T-helper 9 cell (primary cell): ENCODE measurements at places on chromosomes 16 and 17.

- DNase-seq: no peak
Observed at GRCh38 chr16:29844575-29845331, 18.3 kb downstream of the CDIPT start.

DNA sequence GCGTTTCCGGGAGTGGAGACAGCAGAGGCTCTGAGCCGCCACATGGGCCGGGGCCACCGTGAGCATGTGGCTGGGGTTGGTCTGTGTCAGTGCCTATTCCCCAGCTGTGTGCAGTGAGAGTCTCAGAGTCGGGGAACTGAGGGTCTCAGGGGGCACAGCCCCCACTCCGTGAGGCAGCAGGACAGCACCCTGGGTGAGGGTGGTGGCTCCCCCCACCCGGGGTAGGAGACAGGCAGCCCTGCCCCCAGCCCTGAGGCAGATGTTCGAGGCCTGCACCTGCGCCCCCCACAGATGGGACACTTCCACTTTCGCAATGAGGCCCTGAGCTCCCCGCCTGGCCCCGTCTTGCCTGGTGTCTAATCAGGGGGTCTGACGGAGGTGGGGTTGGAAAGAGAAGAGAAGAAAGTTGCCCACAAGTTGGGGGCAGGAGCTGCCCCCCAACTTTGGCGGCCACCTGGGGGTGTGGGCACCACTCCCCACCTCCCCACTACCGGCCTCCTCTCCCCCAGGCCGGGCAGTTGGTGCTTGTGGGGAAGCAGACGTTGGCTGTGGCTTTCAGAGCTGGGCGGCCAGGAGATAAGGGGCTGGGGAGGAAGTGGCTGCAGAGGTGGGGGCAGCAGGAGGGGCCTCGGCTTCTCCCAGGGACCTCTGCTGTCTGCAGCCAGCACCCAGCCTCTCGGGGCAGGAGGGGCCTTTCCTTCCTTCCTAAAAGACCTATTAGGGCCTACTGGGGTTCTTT is 1.8 kb upstream of the CBFA2T3 start:
- DNase-seq: no peak

- DNase-seq: peak; percentile 45
Observed at GRCh38 chr17:31008374-31009041, 37.7 kb downstream of the RNF135 start.

- no peak for DNase-seq
Observed at GRCh38 chr16:1809281-1809801, 15.8 kb upstream of the IGFALS start.

DNA sequence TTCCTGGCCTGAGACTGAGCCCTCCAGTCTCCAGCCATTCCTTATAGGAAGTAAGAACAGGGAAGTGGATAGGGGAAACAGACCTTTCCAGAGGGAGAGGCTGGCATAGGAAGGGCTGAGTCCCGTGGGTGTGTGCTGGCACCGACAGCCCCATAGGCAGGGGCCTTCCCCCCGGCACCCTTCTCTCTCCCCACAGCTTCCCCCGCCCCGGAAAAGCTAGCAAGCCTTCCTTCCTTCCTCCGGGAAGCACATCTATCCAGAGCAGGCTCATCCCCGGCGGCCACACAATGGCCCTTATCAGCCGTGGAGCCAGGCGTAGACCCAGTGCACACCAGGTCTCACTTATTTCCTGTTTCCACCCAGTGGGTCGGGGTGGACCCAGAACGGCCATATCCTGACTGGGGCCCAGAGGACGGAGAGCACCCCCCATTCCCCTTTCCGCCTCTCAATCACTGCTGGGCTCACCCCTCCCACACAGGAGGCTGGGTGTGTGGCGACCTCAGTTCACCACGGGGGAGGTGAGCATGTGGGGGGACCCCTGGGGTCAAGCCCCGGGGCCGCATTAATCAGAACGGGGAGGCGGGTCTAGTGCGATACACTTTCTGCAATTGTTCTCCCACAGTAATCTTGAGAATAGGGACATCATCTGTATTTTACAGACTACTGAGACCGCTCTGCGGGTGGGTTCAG is 950 bp upstream of the MYO1C start:
- no peak for DNase-seq

- DNase-seq: no peak
Observed at GRCh38 chr17:62085511-62086408, 20.7 kb upstream of the MED13 start.

- no peak for DNase-seq
Observed at GRCh38 chr17:58311429-58311894, 17.1 kb downstream of the TSPOAP1 start.

DNA sequence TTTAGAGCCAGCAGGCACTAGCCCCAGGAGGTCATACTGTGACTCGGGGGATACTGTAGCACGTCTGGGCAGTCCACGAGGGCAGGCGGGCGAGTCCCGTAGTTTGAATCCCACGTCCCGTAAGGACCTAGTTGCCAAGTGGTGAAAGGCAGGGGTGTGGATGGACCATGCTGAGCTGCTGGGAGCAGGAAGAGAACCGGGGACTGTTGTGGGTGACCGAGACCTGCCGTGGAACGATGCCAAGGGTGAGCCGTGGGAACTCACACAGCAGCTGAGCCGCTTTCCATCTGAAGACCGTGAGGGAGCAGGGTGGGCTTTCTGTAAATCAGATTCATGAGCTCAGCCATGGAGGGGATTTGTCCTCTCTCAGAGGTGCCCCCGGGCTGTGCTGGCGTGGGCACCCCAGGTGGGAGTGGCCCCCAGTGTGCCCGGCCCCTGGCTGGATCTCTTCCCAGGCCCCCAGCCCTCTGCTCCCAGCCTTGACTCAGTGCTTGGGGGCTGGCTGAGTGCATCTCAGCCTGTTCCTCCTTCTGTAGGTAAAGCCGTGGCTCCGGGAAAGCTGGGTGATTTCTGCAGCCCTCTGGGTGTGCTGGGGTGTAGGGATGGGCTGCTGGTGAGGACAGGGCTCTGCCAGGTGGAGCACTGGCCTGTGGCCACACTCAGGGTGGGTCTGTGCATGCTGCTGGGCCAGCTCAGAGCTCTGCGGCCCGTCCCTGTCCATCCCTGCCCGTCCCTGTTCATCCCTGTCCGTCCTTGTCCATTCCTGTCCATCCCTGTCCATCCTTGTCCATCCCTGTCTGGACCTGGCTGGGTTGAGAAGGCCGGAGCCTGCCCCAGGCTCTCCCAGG is 13.6 kb downstream of the ASPSCR1 start:
- no peak for DNase-seq

GRCh38 chr17:72430611-72431432 is 310.0 kb downstream of the SOX9 start:
- DNase-seq: no peak

GRCh38 chr17:49523706-49524472 is 28.8 kb downstream of the NGFR start:
- DNase-seq: no peak

GRCh38 chr17:44269535-44270240 is 1.8 kb upstream of the SLC4A1 start:
- DNase-seq: no peak

GRCh38 chr17:43772877-43773648 is 5.7 kb downstream of the DUSP3 start:
- DNase-seq: no peak

DNA sequence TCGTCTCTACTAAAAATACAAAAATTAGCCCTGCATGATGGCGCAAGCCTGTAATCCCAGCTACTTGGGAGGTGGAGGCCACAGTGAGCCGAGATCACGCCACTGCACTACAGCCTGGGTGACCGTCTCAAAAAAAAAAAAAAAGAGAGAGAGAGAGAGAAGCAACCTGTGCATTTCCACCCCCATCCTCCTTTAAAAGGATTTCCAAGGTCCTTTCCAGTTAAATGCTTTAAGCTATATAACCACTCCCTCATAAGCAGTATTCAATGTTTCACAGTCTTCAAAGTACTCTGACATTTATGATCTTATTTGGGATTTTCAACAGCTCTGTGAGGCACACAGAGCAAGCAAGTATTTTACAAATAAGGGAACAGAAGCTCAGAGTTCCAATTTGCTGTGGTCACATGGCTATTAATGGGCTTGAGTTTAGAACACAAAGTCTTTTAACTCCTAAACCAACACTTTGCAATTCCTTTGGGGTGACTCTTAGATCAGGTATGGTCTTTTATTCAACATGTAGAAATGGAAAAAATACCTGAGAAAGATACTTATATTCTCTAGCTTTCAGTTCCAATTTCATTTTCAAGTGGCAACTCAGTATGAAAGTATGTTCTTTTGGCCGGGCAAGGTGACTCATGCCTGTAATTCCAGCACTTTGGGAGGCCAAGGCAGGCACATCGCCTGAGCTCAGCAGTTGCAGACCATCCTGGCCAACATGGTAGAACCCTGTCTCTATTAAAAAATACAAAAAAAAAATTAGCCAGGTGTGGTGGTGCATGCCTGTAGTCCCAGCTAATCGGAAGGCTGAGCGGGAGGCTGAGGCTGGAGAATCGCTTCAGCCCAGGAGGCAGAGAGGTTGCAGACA is 31.3 kb downstream of the SPOP start:
- no peak for DNase-seq

DNA sequence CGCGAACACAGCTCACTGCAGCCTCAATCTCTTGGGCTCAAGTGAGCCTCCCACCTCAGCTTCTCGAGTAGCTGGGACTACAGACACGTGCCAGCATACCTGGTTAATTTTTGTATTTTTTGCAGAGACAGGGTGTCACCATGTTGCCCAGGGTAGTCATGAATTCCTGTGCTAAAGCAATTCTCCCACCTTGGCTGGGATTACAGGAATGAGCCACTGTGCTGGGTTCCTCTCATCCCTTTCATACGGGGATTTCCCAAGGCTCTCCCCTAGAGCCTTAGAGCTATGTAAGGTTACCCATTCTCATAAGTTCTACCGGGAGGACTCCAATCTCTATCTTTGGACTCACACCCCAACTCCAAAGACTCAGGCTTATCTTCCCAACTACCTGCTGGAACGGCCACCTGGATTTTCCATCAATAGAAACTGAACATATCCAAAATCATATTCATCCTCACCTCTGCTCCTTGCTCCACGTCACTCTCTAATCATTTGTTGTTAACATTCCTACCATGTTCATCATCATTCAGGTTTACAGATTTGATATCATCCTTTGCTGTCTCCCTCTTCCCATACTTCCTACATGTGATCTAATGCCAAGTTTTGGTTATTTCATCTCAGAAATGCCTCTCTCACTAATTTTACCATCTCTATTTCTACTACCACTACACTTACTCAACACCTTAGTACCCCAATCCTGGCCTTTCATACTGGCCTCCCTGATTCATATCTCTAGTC is 92.5 kb downstream of the NCOR1 start:
- DNase-seq: no peak
